ENCODE measurements at places on chromosomes 5 and 9. TPM values are rescaled to one million over a fixed set of nuclear protein-coding genes. Genes with fewer than 3 reads are reported as not detected.

DNA sequence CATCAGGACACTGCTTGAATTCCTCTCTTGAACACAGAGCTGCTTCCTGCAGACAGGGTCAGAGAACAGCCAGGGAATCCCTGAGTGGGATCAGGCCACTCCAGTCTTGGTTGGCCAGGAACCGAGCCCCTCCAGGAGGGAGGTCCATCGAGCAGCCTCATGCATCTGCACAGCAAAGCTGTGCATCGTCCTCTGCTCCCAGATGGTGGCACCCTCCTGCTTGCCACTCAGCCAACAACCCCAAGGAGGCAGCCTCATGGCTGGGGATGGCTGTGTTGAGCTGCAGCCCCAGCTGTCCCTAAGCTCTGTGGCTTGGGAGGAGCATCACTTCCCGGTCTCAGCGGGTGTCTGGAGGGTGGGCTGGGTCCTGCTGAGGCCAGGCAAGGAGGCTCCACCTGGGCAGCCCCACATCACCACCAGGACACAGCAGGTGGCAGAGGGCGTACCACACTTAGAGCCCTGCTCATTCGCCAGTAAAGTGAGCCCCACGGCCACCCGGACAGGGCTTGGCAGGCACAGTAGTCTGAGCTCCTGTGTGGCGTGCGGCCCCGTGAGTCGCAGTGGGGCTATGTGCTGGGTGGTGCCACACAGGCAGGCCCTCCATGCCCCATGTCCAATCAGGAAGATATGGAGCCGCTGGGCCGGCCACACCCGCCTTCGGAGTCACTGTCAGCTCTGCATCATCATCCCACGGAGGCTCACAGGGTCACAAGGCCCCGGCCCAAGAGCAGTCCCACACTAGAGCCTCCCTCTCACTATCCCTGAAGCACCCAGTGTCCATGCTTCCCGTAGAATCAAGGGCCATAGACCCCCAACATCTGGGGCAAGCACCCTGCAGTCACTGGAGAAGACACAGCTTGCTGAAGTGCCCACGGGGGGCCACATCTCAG lies 11.9 kb downstream of the LPCAT1 start:
- H3K4me1 ChIP-seq, result peaks cover 20% of the 10 kb centered on the region
- peaks cover 22% of the 10 kb centered on the region for H3K36me3 ChIP-seq
- H3K27me3 ChIP-seq, result no peaks in the 10 kb centered on the region
- DNase-seq, result peak; percentile 35
- no peak overlapping the region for H3K4me3 ChIP-seq
- peak overlapping the region; percentile 80 for H3K27ac ChIP-seq

GRCh38 chr5:62631909-62632580 lies 53.4 kb downstream of the LRRC70 start:
- H3K4me3 ChIP-seq, result no peak overlapping the region
- no peaks in the 10 kb centered on the region for H3K27me3 ChIP-seq
- no peaks in the 10 kb centered on the region for H3K36me3 ChIP-seq
- H3K4me1 ChIP-seq, result no peaks in the 10 kb centered on the region
- H3K27ac ChIP-seq, result no peak overlapping the region
- DNase-seq, result no peak

DNA sequence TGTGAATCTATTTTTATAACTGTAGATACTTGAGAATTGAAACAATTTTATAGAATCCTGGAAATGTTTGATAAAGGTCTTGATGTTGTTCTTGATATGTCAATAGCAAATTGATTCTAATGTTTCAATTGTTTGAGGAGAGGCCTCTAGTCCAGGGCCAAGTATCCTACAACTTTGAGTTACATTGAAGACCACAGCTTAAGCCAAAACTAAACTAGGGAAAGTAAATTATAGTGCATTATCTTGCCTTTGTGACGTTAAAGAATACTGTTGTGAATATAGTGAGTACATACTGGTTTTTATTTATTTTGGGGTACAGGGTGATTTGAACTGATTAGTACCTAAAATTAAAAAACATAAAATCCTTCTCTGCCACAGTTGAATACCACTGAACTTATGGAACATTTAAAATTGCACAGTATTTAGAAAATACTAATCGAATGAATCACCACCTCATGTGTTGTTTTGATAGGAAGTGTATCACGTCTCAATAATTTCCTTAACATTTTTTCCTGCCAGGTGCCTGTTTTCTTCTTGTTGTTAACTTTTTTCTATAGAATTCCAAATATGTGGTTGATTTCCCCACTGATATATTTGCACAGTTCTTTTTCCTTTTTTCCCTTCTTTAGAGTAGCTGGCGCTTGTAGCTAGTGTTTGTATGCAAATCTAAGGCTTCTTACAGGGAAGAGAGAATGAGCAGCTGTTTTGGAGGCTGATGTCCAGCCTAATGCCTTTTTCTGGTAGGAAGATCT lies 12.5 kb downstream of the ARHGEF28 start:
- no peaks in the 10 kb centered on the region for H3K27me3 ChIP-seq
- no peaks in the 10 kb centered on the region for H3K36me3 ChIP-seq
- peaks cover 4% of the 10 kb centered on the region for H3K4me1 ChIP-seq
- H3K4me3 ChIP-seq, result no peak overlapping the region
- peak overlapping the region; percentile 53 for H3K27ac ChIP-seq
- peak; percentile 61 for DNase-seq

GRCh38 chr5:55691265-55692105 lies 20.6 kb downstream of the SLC38A9 start:
- no peaks in the 10 kb centered on the region for H3K27me3 ChIP-seq
- no peak overlapping the region for H3K4me3 ChIP-seq
- no peaks in the 10 kb centered on the region for H3K36me3 ChIP-seq

DNA sequence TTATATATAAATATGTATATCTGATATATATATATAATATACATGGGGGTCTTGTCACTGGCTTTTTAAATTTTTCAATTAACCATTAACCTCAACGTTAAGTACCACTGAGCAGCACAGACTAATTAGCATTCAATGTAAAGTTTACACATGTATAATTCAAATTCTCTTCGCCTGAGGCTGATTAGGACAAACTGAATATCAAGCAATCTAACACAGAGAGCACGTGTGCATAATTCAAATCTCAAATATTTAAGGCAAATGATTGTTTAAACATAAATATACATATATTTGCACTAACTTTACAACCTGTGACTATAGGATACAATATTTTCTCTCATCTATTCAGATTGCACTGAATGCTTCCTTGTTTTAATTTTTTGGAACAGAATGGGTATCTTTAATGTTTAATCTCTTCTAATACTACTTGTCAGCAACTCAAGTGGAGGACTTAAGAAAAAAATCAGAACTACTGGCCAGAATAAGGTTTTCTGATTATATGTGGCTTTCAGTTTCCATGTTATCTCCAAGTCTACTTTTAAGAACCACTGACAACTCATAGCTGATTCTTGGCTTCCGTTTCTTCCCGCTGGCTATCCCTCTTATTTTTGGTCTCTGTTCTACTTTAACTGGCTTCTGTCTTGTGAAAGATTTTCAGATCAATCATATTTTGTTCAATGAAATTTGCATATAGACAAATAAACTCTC lies 204.8 kb downstream of the MLLT3 start:
- H3K4me1 ChIP-seq, result no peaks in the 10 kb centered on the region
- no peak overlapping the region for H3K4me3 ChIP-seq
- no peaks in the 10 kb centered on the region for H3K27me3 ChIP-seq
- DNase-seq, result no peak
- H3K27ac ChIP-seq, result no peak overlapping the region

- H3K27me3 ChIP-seq, result no peaks in the 10 kb centered on the region
- no peaks in the 10 kb centered on the region for H3K36me3 ChIP-seq
- DNase-seq, result peak; percentile 67
- H3K27ac ChIP-seq, result no peak overlapping the region
- H3K4me3 ChIP-seq, result no peak overlapping the region
- H3K4me1 ChIP-seq, result peaks cover 6% of the 10 kb centered on the region
These were observed 564.0 kb downstream of the PSAT1 start for GRCh38 chr9:78860801-78861475.

DNA sequence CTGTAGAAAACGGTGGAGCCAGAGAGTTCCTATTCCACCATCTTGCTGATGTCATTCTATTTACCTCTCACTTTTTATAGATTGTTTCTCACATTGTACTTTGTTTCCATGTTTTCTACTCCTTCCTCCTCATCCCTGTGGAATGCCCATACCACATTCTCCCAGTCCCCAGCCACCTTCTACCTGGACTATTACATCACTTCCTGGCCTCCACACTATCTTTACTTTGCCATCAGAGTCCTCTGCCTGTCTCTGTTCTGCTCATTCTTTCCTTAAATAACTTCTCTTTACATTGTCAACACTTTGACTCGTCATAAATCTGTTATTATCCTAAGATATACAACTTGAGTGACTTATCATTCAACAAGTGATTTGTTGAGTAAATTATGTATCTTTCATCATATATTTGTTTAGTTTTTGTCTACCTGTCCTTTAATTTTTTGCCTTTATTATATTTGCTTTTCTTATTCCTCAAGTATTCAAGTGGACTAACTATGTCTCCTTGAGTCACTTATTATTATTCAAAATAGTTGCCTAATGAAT lies 182.5 kb downstream of the ADGRV1 start:
- no peaks in the 10 kb centered on the region for H3K36me3 ChIP-seq
- DNase-seq, result no peak

GRCh38 chr5:168914491-168914890 lies 335.3 kb upstream of the PANK3 start:
- no peaks in the 10 kb centered on the region for H3K27me3 ChIP-seq
- no peaks in the 10 kb centered on the region for H3K4me1 ChIP-seq
- no peak for DNase-seq
- H3K4me3 ChIP-seq, result no peak overlapping the region
- H3K36me3 ChIP-seq, result no peaks in the 10 kb centered on the region

- H3K4me1 ChIP-seq, result no peaks in the 10 kb centered on the region
- H3K4me3 ChIP-seq, result no peak overlapping the region
- H3K27ac ChIP-seq, result no peak overlapping the region
- DNase-seq, result peak; percentile 40
These were observed 1248.9 kb upstream of the ACO1 start for GRCh38 chr9:31135567-31135966.

DNA sequence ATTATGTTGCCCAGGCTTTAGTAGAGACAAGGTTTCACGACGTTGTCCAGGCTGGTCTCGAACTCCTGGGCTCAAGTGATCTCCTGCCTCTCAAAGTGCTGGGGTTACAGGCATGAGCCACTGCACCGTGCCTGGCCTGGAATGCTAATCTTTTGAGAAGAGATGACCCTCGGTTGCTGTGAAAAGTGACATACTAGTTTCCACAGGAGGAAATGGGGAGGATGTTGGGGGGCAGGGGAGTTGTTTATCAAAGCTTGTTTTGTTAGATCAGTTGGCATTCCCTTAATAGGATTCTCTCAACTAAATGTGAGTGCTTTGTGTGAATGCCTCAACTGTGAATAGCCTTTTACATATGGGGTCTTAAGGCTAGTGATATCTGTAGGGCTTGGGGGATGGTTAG lies 16.4 kb upstream of the MATR3 start:
- no peak overlapping the region for H3K27ac ChIP-seq
- H3K27me3 ChIP-seq, result no peaks in the 10 kb centered on the region
- peaks cover 19% of the 10 kb centered on the region for H3K4me1 ChIP-seq
- peaks cover 3% of the 10 kb centered on the region for H3K36me3 ChIP-seq
- H3K4me3 ChIP-seq, result no peak overlapping the region

The PLPPR1 gene
- total RNA-seq, result not detected

The PDGFRB gene
- total RNA-seq, result 151 TPM

DNA sequence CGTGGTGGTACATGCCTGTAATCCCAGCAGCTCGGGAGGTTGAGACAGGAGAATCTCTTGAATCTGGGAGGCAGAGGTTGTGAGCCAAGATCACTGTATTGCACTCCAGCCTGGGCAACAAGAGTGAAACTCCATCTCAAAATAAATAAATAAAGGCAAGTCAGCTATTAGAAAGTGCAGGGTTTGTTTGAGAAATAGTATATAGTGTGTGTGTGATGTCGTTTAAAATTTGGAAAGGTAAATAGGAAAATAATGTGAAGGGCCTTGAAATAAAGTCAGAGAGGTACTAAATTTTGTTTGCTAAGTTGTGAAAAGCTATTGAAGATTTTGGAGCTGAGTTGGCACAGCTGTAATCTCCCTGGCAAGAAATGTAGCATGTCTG lies 17.8 kb downstream of the ZNF131 start:
- H3K27me3 ChIP-seq, result no peaks in the 10 kb centered on the region
- H3K36me3 ChIP-seq, result no peaks in the 10 kb centered on the region
- DNase-seq, result no peak
- H3K27ac ChIP-seq, result no peak overlapping the region
- H3K4me1 ChIP-seq, result no peaks in the 10 kb centered on the region

GRCh38 chr9:87386490-87387025 lies 111.1 kb upstream of the DAPK1 start:
- no peak overlapping the region for H3K4me3 ChIP-seq
- H3K4me1 ChIP-seq, result no peaks in the 10 kb centered on the region
- H3K27ac ChIP-seq, result no peak overlapping the region
- no peaks in the 10 kb centered on the region for H3K27me3 ChIP-seq

DNA sequence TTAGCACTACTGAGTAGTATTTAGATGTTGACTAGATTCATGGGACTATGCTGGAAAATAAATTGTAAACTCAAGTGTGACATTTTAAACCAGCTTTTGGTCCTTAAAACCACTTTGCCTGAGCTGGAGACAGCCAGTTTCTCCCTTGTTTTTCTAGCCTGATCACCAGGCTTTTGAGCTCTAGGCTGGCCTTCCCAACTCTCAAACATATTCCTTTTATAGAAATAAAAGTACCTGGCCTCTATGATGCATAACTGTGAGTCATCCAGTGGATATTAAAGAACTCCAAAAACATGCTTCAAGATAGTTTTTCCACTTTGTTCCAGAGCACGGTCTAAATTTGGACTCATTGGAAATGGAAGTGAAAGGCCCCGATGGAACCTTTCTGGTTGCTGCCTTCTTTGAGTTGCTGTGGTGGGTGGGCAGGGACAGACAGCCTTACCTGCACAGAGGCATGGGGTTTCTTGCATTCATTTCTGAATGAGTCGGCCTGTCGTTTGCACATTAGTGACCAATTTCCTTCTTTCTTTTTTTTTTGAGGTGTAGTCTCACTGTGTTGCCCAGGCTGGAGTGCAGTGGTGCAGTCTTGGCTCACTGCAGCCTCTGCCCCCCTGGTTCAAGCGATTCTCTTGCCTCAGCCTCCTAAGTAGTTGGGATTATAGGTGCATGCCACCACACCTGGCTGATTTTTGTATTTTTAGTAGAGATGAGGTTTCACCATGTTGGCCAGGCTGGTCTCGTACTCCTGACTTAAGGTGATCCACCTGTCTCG lies 43.1 kb downstream of the TRIO start:
- no peaks in the 10 kb centered on the region for H3K27me3 ChIP-seq
- no peaks in the 10 kb centered on the region for H3K36me3 ChIP-seq
- H3K4me1 ChIP-seq, result peaks cover 70% of the 10 kb centered on the region
- DNase-seq, result peak; percentile 84
- peak overlapping the region; percentile 86 for H3K27ac ChIP-seq

- no peaks in the 10 kb centered on the region for H3K27me3 ChIP-seq
- no peaks in the 10 kb centered on the region for H3K4me1 ChIP-seq
- no peak overlapping the region for H3K27ac ChIP-seq
- no peaks in the 10 kb centered on the region for H3K36me3 ChIP-seq
These were observed 31.8 kb upstream of the CKS2 start for GRCh38 chr9:89278997-89279739.
